ENCODE measurements at places on chromosomes 7 and 10. TPM values are rescaled to one million over a fixed set of nuclear protein-coding genes. Genes with fewer than 3 reads are reported as not detected.
A peak's percentile ranks its signal among the peaks of the same experiment; 100 is the strongest.

DNA sequence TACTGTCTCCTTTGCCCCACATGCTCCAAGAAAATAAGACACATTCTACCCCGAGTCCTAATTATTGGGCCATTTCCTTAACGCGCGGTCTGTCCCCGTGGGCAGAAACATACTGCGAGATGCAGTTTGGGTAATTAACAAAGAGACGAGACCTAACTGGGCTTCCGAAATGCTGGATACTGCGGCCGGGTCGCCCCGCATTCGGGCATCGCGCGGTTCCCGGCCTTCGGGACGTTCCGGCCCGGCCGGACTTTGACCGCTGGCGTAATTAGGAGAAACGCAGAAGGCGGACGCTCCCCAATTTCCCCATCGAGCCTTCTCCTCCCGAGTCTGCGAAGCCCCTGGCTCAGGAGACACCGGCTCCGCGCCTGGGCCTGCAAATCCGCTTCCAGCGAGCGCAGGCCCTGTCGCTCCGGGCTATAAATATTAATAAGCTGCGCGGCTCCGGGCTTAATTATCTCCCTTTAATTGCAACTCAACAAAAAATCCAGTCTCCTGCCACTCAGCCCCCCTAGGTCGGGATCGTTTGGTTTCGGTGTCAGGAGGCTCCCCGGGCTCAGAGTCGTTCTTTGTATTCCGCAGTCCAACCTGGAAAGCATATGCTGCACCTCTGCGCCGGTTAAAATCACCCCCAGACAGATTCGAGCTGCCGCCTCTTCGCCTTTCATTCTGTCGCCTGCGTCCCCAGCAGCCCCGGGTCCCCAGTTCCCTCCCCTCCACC lies 131.5 kb downstream of the SPAG6 start:
- no peaks in the 10 kb centered on the region for H3K36me3 ChIP-seq
- H3K27me3 ChIP-seq, result peaks cover 61% of the 10 kb centered on the region
- peak overlapping the region; percentile 61 for H3K4me3 ChIP-seq
- H3K27ac ChIP-seq, result no peak overlapping the region
- DNase-seq, result peak; percentile 35

GRCh38 chr7:140519007-140519399 lies 39.7 kb upstream of the MKRN1 start:
- DNase-seq, result peak; percentile 32
- H3K4me1 ChIP-seq, result peaks cover 2% of the 10 kb centered on the region

DNA sequence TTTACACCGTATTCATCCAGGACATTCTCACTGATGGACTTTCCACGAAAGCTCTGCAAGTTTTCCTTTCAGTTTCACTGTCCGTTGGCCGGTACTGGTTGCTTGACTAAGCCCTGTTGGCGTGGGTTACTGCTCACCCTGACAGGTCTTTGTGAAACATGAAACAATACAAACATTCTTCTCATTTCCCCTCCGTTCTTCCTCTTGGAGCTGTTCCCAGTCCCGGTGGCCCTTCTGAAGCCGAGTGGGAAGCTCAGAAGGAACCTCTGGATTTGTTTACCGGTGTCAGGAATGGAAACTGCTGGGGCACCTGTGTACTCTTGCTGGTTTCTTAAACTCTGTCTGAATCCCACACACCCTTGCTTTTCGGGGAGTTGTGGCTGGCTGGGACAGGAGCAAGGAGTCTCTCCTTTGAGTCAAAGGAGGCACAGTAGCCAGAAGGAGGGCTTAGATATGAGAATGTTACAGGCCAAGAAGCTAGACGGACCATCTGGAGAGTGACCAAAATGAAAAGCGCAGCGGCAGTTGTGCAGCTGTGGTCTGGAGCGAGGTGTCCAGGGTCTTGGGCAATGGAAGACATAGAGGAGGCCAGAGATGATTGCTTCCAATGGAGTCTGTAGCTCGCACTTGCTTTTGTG lies 45.7 kb downstream of the LYZL2 start:
- H3K27me3 ChIP-seq, result no peaks in the 10 kb centered on the region
- no peak for DNase-seq
- no peaks in the 10 kb centered on the region for H3K36me3 ChIP-seq
- no peak overlapping the region for H3K27ac ChIP-seq

DNA sequence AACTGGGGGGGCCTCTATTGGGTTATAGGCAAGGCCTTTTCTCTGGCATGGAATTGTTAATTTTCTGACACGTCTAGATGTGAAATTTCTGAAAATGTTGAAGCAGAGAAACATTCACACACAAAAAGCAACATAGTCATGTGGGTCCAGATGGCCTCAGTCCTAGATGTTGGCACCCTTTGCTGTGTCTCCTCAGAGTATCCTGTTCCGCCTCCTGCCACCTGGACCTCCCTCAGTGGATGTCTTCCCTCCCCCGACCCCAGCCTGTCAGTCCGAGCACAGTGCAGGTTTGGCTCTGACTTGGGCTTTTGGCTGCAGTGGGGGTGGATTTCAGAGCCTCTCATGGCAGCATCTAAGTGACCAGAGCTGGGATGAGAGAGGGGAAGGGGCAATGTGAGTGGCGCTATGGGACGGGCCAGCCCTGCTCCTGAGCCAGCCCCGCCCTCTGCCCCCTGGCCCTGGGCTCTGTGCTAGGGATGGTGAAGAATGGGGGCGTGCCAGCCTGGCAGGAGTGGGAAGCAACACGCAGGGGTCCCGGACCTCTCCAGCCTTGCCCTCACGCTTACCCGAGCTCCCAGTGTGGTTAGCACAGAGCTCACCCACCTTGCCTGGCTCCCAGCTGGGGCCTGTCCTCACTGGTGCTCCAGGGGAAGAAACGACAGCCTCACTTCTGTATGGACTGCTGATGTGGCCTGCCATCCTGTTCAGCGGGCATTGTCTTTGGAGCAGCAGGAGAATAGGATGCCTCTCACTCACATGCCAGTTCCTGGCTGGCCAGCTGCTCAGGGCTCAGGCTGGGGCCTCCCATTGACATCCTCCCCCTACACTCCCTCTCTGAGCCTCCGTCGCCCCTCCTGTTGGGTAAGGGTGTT lies 6.2 kb downstream of the ATP6V0E2 start:
- H3K36me3 ChIP-seq, result no peaks in the 10 kb centered on the region
- no peak overlapping the region for H3K27ac ChIP-seq
- H3K27me3 ChIP-seq, result no peaks in the 10 kb centered on the region
- H3K4me3 ChIP-seq, result no peak overlapping the region

DNA sequence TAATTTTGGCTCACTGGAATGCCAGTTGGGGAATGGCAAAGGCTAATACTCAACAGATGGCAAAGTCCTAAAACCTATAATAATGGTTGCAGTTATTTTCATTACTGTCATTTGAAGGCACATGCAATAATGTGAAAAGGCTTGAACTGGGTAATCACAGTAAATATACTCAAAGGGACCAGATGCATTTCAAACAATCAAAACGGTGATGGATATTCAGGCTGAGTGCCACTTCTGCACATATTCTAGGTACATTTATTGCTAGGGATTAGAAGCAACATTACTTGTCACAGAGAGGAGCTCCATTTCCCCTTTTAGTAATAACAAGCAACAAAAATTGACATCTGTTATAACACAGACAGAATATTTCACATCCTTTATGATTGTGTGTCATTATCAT lies 171.8 kb downstream of the NXPH1 start:
- no peak overlapping the region for H3K27ac ChIP-seq
- no peaks in the 10 kb centered on the region for H3K36me3 ChIP-seq
- H3K4me1 ChIP-seq, result no peaks in the 10 kb centered on the region
- H3K27me3 ChIP-seq, result no peaks in the 10 kb centered on the region
- no peak overlapping the region for H3K4me3 ChIP-seq
- no peak for DNase-seq

The JCAD gene
- total RNA-seq, result 0.66 TPM

DNA sequence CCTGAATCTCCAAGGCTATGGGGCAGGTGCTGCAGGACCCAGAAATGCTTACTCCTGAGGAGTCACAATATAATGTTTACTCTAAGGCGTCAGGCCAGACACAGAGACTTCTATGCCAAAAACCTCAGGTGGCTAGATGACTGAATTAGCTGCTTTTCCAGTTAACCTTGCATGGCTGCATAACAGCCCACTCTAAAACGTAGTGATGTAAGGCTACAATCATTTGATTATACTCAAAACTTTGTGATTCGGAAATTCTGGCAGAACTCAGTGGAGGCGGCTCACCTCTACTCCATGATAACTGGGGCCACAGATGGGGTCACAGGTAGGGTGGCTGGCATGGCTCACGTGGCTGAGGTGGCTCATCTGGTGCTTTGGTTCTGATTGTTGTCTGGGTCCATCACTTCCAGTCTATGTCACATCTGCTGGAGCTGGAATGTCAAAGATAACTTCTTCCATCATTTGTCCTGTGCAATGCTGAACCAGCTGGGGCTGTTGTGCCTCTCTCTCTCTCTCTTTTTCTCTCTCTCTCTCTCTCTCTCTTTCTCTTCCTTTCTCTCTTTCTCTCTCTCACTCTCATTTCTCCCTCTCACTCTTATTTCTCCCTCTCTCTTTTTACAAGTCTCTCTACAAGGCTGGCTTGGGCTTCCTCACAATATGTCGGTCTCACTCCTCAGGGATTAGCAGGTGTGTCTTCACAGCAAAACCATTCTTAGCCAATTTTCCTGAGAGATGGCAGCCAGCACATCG lies 11.8 kb downstream of the TMEM72 start:
- H3K27ac ChIP-seq, result no peak overlapping the region
- H3K27me3 ChIP-seq, result no peaks in the 10 kb centered on the region
- no peaks in the 10 kb centered on the region for H3K4me1 ChIP-seq
- no peak overlapping the region for H3K4me3 ChIP-seq

- H3K4me3 ChIP-seq, result no peak overlapping the region
- no peaks in the 10 kb centered on the region for H3K4me1 ChIP-seq
- no peaks in the 10 kb centered on the region for H3K27me3 ChIP-seq
- DNase-seq, result no peak
- H3K27ac ChIP-seq, result no peak overlapping the region
Measured at GRCh38 chr10:184911-185310, 49.7 kb downstream of the ZMYND11 start.

The NPTX2 gene
- total RNA-seq, result 8.1 TPM

DNA sequence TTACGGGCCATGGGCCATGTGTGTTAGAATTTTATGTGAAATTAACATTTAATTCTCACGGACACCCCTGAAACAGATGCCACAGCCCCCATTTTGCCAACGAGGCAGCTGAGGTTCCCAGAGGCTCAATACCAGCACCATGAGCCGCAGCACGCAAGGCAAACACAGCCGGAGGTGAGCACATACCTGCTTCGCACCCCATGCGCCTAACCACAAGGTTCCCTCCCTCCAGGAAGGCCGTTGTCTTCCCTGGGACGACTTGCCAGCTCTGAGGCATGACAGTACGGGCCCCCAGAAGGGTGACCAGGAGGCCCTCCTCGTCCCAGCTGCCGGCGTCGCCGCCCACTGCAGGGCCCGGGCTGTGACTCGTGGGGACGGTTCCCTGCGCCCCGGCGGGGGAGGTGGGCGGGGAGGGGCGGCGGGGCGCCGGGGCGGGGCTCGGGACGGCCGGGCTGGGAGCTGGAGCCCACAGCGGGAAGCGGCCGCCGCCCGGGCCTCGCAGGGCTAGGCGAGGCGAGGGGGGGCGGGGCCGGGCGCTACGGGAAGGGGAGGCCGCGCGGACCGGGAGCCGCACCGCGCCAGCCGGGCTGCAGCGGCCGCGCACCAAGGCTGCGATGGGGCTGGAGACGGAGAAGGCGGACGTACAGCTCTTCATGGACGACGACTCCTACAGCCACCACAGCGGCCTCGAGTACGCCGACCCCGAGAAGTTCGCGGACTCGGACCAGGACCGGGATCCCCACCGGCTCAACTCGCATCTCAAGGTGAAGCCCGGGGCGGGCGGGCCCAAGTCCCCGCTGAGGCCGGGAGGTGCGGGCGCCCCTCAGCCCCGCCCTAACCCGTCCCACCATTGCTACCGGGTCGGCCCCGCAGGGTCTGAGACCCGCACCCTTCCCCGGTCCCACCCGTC lies at the start of gene CAV2:
Gene CAV2, plus strand, starts transcription at position 571 of the 910 bp plus-strand sequence. Its CDS starts 44 bp downstream, at position 615.
- no peaks in the 10 kb centered on the region for H3K27me3 ChIP-seq
- peak within 1 kb of the TSS; percentile 77 for H3K4me3 ChIP-seq
- H3K36me3 ChIP-seq, result no peaks in the 10 kb centered on the region
- no peak within 1 kb of the TSS for H3K27ac ChIP-seq
- H3K4me1 ChIP-seq, result no peaks in the 10 kb centered on the region

GRCh38 chr7:130332259-130333053 lies 12.2 kb upstream of the CPA5 start:
- no peaks in the 10 kb centered on the region for H3K27me3 ChIP-seq
- H3K36me3 ChIP-seq, result no peaks in the 10 kb centered on the region
- no peak overlapping the region for H3K4me3 ChIP-seq
- H3K4me1 ChIP-seq, result no peaks in the 10 kb centered on the region

The DOCK1 gene
- 57.0 TPM for total RNA-seq

All from H9 (cell line).